ENCODE measurements at places on chromosomes 1 and 21. TPM values are rescaled to one million over a fixed set of nuclear protein-coding genes. Genes with fewer than 3 reads are reported as not detected.

DNA sequence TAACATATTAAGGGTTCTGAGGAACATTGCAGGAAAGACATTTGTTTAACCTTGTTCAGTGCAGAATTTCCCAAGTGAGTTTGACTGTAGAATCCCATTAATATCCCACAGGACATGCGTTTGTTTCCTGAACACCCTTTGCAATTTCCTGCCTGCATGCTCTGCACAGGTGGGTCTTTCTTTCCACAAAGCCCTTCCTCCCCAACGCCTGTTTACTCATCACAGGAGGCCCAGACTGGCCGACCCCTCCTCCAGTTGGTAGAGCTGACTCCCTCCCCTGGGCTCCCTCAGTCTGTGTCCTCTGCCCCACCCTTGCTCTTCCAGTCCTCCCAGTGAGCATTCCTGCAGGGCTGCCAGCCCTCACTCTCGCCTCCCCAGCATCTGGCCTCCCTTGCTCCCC lies 47.5 kb upstream of the CTPS1 start:
- no peak for DNase-seq

DNA sequence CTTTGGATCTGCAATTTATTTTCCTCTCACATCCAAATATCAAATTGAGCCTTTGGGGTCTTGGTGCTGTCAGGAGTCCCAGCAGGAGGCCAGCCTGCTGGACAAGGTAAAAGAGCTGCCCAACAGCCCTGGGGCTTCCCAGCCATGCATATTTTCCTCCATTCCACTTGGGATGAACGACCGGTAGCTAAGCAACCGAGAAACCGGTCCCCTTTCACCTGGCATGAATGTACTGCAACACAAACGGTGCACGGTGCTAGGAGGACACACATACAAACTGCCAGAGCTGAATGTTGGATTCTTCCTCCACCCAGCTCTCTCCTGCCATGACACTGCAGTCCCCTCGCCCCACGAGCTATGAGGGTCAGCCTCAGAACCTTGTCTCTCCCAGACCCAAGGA lies 42.7 kb downstream of the BCAR3 start:
- no peak for DNase-seq

DNA sequence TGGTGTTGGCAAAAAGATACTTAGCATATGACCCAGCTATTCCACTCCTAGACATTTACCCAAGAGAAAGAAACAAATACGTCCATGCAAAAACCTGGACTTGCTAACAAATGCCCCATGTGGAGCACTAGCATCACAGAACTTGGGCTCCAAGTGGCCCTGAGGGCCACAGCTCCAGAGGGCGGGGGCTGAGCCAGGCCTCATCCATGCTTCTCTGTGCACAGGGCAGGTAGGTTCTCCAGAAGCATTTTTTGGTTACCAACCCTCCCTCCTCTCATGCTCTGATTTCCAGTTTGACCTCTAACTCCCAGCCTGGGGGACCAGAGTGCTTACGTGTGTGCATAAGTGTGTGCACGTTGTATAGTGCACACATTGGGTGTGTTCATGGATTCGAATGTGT lies 2.0 kb downstream of the KRTAP12-2 start:
- DNase-seq, result no peak

- no peak for DNase-seq
Observed at GRCh38 chr1:33420870-33421775, 9.8 kb downstream of the PHC2 start.

GRCh38 chr1:24957016-24957807 lies 27.1 kb upstream of the RUNX3 start:
- DNase-seq, result no peak

DNA sequence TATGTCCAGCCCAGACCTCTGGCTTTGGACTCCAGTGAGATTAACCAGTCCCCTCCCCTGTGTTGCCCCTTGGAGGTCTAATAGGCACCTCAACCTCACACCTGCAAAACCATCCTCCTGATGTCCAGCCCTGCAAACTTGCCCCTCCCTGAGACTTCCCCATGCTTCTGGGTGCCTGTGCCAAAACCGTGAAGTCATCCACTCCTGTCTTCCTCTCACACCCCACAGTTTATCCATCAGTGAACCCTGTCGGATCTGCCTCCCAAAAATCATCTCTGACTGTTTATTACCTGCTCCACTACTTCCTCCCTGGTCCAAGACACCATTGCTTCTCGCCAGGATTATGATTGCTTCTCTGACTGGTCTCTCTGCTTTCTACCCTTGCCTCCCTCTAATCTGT lies 31.7 kb upstream of the PADI1 start:
- DNase-seq, result no peak

DNA sequence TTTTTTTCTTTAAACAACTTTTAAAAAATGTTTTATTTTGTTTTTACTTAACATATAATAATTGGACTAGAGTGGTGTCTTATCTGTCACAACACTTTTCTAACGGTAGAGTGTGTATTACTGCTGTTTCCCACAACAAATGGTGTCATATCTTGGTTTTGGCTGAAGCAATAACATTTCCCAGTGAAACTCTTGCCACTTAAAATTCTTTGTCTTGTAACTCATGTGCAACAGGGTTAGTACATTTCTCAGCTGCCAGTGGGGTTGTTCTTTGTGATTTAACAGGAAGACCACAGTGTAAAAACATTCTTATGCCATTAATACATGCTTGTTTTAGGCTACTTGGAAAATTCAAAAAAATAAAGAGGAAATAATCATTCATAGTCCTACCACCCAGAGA lies 43.5 kb downstream of the ALPL start:
- DNase-seq, result no peak

The LBR gene
- polyA plus RNA-seq, result 100.0 TPM

- no peak for DNase-seq
Observed at GRCh38 chr1:178942285-178943198, 71.7 kb upstream of the ANGPTL1 start.

DNA sequence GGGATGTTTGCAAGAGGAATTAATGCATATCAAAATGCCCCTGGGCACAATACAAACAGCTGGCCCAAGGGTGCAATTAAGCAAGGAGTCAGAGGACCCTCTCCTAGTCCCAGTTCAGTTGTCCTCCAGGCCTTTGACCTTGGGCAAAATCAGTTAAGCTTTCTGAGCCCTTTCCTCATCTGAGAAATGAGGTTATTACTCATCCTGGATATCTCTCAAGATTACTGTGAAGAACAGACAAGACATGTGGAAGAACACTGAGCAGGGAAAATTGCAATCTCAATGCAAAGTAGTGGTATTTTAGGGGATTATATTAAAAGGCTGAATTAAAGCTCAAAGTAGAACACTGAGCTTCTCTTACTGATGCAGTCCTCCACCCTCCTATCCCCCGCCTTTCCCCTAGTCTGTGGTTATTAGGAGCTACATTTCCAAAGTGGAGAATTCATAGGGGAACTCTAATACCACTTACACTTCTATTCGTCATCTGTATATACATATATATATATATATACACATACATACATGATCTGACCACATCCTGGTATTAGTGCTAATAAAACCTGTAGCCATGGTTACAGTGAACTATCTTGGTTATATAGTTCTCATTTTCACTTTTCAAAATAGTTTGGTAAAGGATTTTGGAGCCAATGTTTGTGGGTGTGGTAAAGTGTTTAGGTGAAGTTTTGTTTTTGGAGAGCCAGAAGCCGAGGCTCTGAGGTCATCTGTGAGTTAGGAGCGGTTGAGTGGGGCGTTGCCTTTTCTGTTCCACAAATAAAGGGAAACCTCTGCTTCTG lies 18.1 kb downstream of the KIAA0040 start:
- no peak for DNase-seq

- no peak for DNase-seq
Observed at GRCh38 chr1:206790502-206791250, 18.4 kb upstream of the IL10 start.

- DNase-seq, result no peak
Observed at GRCh38 chr1:218444588-218444987, 99.5 kb downstream of the TGFB2 start.

- DNase-seq, result no peak
Observed at GRCh38 chr21:16550118-16550517, 820.3 kb downstream of the USP25 start.

The CD101 gene
- 1.4 TPM for polyA plus RNA-seq

- no peak for DNase-seq
Observed at GRCh38 chr1:11339346-11340232, 66.6 kb downstream of the UBIAD1 start.

DNA sequence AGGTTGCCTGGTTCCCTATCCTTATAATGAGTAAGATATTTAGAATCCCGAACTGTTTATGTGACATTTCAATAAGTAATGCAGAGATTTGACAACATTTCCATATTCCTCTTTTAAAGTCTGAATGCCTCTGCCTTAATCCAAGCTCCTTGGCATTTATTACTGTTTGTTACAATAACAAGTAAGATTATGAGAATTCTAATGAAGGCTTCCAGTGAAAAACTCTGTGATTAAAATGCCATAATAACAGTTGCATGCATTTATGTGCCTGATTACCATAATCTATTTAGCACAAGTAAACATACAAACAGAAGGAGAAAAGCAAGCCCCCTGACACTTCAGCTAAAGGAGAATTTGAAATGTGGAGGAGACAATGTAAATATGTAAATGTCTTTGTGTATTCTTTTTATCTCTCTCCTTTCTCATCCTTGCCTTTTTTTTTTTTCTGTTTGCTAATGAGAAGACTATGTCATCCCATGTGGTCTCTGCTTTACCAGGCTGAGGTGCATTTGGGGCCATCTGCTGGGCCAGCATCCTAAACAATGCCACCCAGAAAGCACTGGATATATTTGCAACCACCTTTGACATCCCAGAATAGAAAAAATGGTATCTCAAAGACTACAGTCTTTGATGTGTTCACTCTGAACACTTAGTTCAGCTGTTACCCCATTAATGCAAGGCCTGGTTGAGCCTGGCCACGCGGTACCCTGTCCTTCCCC lies 17.2 kb upstream of the OLIG2 start:
- DNase-seq, result no peak

The CLCN6 gene
- 3.6 TPM for polyA plus RNA-seq

DNA sequence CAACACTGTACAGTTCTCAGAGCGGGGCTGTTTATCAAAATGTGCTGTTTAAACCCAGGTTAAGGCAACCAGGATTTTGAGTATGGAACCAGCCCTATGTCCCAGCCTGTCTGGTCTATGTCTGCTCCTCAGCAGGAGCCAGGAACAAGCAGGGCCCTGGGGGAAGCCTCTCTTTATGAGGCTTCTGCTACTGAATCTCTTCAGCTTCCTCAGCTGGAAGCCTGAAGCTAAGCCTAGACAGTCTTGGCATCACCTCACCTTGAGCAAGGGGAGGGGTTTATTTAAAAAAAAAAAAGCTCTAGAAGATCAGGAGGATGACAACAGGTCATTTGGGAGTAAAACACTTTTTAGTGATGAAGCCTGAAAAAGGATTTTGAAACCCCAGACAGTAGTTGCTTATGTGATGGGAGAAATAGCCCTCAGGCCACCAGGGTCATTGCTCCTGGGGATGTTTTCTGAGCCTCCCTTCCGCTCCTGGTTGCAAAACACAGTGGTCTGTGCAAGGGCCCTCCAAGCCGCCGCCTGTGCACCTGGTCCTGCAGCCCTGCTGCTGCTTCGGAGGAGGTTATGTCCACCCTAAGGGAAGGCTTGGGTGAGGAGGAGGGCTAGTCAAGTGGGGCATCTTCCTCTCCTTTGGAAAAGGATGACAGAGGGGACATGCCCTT lies 21.8 kb upstream of the GRHL3 start:
- no peak for DNase-seq

GRCh38 chr1:12088607-12089006 lies 25.5 kb downstream of the TNFRSF8 start:
- DNase-seq, result peak; percentile 53
